ENCODE measurements at places on chromosomes 2 and 18. TPM values are rescaled to one million over a fixed set of nuclear protein-coding genes. Genes with fewer than 3 reads are reported as not detected.

The CCDC68 gene
- total RNA-seq: 17.5 TPM

The IL36G gene
- total RNA-seq: not detected

The COL4A3 gene
- 0.05 TPM for total RNA-seq

The SCN2A gene
- total RNA-seq: 0.05 TPM

The EMILIN1 gene
- total RNA-seq: 26.1 TPM

The MC5R gene
- not detected for total RNA-seq

The STARD6 gene
- total RNA-seq: not detected

The CCDC88A gene
- total RNA-seq: 31.0 TPM

The CNDP1 gene
- total RNA-seq: 8.2 TPM

The CTNNA2 gene
- not detected for total RNA-seq

The DUSP19 gene
- 2.2 TPM for total RNA-seq

The CD8B2 gene
- total RNA-seq: 0.05 TPM

The IL36RN gene
- not detected for total RNA-seq

The NGEF gene
- total RNA-seq: 10.6 TPM

The BUB1 gene
- 0.08 TPM for total RNA-seq
